ENCODE measurements at places on chromosomes 11 and 22.

DNA sequence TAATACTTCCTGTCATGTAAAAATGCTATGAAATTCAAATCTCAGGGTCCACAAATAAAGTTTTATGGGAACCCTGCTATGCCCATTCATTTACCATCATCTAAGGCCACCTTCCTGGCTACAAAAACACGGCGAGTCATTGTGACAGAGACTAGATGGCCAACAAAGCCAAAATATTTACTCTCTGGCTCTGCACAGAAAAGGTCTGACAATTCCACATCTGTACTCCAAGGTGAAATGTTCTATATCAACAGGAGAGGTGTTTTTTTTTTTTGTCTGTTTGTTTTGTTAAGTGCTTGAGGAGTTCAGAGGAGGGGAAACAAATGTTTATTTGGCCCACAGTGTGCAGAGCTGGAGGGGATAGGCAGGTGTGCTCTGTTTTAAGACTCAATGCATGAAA lies 18.6 kb upstream of the TMA7B start:
- no peak for DNase-seq

GRCh38 chr11:134949121-134950090 lies 537.4 kb upstream of the B3GAT1 start:
- no peak for DNase-seq

DNA sequence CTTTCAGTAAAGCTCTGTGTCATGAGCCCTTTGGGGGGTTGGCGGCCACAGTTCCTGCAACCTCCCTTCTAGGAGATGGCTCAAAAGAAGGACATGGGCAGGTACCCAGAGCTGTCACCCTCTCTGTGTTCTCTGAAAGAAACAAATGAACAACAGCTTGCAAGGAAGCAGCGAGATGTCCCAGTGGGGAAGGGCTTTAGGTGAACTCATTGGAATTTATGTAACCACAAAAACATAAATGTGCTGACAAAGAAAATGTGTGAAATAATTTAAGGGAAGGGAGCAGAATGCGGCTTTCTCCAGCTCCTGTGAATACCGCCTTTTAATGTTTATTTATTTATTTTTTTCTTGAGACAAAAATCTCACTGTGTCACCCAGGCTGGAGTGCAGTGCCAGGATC lies 3.3 kb downstream of the PARVG start:
- DNase-seq, result no peak

DNA sequence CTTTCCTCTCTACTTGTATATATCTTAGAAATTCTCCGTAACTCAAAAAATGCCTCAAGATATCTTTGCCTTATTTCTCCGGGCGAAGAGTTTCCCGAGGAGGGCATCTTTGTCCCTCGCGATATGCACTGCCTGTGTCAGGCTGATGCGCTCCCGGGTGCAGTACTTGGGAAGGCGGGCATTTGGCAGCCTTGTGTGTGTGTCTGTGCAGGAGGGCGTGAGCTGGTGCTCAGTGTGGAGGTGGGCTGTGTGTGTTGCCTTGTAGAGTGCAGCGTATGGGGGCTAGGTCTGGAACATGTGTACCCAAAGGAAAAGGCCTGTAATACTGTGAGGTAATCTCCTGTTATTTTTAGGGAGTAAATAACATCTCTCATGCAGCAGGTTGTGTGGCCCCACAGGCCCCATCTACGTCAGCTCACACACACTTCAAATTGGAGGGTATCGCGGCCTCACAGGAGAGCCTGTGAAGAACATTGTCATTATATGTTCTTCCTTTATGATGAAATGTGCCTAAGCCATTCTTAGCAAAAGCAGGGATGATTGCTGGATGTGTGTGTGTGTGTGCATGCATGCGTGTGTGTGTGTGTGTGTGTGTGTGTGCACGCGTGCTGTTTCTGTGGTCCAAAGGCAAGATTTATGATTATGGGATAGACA lies 77.5 kb downstream of the KCNJ1 start:
- DNase-seq, result no peak

GRCh38 chr11:119100246-119100970 lies 1.2 kb downstream of the DPAGT1 start:
- no peak for DNase-seq

- no peak for DNase-seq
Measured at GRCh38 chr11:68812526-68812925, 29.2 kb downstream of the CPT1A start.

DNA sequence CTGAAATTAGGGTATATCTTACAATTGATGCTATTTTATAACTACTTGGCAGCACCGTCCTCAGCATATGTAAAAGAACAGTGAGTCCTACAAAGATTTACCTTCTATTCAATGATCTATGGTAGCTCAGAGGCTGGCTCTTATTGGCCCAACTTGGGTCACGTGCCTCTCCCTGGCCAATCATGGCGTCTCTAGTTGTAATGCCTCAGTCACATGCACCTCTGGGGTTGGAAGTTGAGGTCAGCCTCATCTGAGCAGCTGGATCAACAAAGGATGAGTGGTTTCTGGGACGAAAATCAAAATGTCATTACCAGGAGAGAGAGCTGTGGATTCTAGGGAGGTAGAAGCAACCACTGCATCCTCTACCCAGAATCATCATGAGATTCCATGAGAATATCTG lies 22.9 kb upstream of the ASPHD2 start:
- DNase-seq, result no peak

GRCh38 chr11:5235364-5236095 lies 1.2 kb upstream of the HBD start:
- DNase-seq, result no peak

DNA sequence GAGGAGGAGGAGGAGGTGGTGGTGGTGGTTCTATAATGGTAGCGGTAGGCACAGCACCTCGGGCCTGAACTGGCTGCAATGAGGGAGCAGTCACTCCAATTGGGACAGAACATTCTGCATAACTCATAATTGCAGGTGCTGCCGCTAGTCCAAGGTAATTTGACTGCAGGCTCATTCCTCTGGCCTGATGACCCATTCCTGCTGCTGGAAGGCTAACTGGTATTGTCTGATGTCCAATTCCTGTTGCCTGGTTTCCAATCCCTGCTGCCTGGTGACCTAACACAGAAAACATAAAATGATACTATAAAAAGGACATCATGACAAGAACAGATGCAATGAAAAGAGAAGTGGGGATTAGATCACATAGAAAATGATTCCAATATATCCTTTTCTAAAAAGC lies 7.9 kb upstream of the AGBL2 start:
- DNase-seq, result no peak

DNA sequence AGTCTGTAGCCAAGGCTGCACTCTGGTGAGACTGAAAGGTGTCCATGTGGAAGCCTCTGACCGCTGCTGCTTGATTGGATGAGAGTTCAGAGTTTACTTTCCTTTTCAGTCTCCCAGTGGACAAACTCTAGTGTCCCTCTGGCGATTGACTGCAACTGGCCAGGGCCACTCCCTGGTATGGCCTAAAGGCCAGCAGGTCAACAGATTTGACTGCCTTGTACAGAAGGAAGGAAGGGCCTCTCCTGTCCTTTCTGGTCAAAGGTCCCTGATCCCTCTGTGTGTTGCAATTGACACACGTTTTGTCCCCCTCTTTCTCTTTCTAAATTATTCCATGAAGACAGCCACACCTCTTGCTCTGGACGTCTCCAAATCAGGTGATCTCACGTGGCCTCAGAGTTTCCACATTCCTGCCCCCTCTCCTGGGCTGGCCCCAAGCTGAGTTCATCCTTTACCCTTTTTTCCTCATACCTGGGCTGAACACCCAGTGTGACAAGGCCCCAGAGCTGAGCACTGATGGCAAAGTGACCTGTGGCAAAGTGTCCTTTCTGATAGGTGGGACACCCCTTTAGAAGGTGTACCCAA lies 18.7 kb upstream of the FBLN1 start:
- no peak for DNase-seq

DNA sequence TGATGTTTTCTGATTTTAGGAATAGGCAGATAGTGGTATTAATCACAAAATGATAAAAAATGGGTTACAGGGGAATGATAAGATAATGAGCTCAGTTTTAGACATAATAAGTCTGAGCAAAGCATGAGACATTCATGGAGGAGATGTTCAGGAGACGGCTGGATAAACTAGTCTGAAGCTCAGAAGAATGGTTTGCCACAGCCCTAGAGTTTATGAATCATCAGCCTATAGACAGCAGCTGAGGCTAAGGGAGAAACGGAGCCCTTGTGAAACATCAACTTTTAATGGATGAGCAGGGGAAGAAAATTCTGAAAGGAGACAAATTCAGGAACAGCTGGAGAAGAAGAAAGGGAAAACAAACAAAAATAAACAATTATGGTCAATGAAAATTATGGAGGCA lies 87.2 kb downstream of the RELT start:
- no peak for DNase-seq

DNA sequence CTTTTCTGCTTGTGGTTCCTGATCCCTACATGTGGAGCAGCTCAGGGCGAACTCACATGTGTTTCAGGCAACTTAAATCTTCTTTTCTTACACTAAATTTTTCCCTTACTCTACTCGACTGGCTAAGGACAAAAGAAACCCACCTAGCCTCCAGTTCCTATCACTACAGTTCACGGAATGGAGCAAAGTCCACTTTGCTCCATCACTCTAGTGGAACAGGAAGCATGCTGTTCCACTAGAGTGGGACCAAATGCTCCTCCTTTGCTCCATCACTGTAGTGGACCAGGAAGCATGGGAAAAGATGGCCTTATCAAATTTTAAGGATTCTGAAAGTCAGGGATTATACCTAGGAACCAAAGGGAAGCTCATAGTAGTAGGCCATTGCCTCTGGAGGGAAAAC lies 36.1 kb downstream of the PDE3B start:
- no peak for DNase-seq

DNA sequence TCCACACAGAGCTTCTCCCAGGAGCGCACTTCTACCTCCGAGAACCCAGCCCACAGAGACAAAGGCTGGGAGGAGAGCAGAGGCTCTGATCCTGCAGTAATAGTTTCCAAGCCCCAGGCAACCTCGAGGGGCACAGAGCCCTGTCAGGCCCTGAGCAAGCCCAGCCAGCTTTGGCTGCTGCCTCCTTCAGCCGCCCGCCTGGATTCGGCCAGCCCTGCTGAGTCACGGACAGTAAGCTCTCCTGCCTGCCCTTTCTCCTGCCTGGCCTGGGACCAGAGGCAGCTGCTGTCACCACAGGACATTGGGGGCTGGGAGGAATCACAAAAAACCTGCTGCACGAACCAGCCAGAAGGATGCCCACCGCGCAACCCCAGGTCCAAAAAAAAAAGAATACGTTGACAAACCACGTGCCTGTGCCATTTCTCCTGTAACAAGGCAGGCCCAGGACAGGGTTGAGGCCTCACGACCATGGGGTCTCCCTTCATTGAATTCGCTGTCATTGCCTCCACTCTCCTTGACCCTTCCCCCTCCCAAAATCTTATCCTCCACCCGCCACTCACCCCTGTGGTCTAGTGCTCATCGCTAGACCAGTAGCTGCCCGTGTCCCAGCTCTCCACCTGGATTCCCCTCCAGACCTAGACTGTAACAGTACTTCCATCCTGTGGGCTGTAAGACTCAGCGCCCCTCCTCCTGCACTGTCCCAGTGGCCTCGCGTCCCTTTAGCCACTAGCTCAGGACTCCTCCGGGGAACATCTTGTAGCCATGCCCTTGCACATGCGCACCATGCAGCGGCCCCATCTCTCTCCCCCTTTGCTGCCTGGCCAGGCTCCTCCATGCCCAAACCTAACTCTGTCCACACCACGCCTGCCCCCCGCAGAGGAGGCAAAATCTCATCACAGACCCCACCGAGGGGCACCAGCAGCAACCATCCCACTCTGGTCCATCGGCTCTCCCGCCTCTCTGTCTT lies 7.4 kb upstream of the SLC22A12 start:
- DNase-seq, result no peak

DNA sequence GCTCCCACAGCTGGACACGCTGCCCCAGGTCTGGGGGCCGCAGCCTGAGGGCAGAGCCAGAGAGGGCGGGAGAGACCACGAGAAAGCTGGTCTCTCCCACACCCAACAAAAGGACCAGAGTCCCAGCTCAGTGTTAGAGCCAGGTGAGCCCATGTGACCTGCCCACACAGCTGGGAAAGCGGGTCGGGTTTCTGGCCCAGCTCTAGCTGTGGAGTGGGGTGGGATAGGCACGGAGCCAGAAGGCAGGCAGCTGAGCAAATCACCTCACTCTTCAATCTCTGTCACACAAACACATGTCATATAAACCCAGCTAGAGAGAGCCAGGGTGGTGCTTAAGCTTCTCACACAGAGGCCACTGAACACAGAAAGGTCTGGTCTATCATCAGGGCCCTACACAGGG lies 7.8 kb upstream of the EIF3D start:
- DNase-seq, result no peak

Measured in stimulated activated CD4-positive, alpha-beta T cell treated with anti-CD3 and anti-CD28 coated beads, Interleukin-1b, Interleukin-23, amount 100 ng/mL, for 1 hour (primary cell).